ENCODE measurements at places on chromosomes 4 and X.

DNA sequence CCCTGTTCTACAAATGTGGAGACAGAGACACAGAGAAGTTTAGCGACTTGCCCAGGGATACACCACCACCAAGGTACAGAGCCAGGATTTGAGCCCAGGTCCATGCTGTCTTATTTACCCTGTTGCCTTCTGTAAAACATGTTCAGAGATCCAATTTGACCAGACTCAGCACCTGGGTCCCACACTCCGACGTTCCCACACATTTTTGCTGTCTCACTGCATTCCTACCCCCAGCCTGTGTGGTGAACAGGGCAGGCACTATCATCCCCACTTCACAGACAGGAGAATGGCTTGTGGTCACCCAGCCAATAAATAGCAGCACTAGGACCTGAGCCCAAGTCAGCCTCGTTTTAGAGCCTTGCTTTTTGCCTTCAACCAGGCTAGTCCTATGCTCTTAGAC, 102.8 kb downstream of the PJA1 start:
- DNase-seq, result no peak

GRCh38 chr4:7649741-7650531, 215.2 kb upstream of the PSAPL1 start:
- no peak for DNase-seq

DNA sequence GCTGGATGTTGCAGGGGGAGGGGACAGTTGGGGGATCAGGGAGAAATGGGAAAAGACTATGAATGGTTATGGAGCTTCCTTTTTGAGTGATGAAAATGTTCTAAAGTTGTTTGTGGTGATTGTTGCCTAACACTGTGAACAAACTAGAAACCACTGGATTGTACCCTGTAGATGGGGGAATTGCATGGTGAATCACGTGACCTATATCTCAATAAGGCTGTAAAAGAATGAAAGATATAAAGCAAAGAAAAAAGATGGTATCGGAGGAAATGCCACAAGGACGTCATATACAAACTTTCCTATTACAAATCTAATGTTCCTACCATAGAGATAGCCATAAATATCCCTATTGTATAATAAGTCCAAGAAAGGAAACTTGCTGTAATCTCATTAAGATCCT, 20.6 kb upstream of the CT55 start:
- DNase-seq, result no peak

GRCh38 chr4:42225286-42225685, 72.8 kb upstream of the BEND4 start:
- DNase-seq, result no peak

- DNase-seq, result no peak
Observed at GRCh38 chr4:24369507-24370029, 214.8 kb downstream of the DHX15 start.

GRCh38 chr4:161813889-161814288, 349.9 kb downstream of the FSTL5 start:
- no peak for DNase-seq

GRCh38 chr4:184263910-184264732, 46.4 kb upstream of the ENPP6 start:
- DNase-seq, result peak; percentile 92

DNA sequence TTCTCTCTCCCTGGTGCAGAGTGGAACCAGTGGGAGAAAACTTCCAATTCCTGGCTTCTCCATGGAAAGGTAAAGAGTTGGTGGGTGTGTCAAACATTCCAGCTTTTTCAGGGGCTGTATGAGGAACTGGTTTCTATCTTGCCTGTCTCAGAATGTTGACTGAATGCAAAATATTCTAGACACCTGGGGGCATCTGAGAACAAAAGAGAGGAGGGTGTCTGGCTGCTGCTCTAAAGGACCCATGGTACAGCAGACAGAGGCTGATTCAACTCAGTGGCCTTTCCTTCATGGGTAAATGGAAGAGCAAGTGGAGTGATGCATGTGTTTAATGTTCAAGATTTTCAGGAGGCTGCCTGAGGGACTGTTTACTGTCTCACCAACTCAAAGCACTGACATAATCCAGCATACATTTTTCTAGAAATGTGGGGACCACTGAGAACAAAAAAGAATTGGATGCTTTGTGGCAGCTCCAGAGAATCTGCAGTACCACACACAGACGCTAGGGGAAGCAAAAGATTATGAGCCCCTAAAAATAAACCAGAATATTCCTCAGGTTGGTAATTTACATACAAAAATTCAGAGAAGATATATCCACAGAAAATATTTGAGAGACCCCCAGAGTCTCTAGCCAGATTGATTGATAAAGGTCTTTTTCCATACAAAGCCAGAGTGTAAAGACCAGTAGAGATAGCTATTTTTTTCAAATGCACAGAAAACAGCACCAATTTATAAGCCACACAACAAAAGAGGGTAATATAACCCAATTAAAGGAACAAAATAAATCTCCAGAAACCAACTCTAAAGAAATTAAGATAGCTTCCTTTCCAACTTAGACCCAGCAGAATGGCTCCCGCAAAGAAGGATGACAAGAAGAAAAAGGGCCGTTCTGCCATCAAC, 48.0 kb upstream of the STARD8 start:
- no peak for DNase-seq

- DNase-seq, result no peak
Observed at GRCh38 chrX:32592786-32593185, 618.6 kb downstream of the DMD start.

- no peak for DNase-seq
Observed at GRCh38 chr4:87101543-87102199, 118.7 kb downstream of the KLHL8 start.

GRCh38 chrX:118116713-118117550, at the start of gene KLHL13:
Gene KLHL13, minus strand, starts transcription at chrX:118116810. Its CDS starts 88,337 bp downstream, at chrX:118028473.
- peak; percentile 76 for DNase-seq

- peak; percentile 25 for DNase-seq
Observed at GRCh38 chr4:90127706-90128345, 632 bp downstream of the CCSER1 start.

DNA sequence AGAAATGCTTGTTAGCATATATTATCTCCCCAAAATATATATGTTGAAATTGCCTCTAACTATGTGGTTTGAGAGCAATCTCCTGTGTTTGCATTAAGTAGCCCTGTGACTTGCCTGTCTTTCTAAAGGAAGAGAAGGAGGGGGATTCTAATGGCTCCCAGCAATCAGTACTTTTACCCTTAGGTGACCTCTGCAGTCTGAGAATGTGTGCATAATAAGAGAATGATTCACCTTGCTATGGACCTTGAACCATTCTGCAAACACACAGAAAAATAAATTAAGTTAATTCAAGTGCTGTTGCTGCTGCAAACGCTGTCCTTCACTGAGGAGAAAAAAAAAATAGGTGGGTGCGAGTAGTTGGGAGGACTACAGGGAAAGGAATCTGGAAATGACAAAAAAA, 322.2 kb downstream of the IQCM start:
- DNase-seq, result no peak

DNA sequence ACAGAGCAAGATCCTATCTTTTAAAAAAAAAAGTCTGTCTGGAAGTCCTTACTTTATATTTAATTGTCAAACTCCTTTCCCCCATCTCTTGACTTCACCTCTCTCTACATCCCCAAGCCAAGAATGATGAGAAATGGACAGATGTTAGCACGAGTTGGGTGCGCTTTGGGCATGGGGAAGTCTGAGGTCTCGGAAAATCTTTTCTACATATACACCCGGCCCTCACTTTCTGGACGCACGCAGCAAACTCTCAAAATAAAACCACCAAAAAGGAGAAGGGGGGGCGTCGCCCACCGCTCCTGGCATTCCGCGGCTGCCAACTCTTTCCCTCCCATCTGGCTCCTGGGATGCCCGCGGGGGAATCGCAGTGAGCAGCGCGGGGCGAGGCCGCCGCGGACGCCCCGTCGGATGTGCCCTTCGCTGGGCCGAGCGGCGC, 756 bp downstream of the IGFBP7 start:
- no peak for DNase-seq

DNA sequence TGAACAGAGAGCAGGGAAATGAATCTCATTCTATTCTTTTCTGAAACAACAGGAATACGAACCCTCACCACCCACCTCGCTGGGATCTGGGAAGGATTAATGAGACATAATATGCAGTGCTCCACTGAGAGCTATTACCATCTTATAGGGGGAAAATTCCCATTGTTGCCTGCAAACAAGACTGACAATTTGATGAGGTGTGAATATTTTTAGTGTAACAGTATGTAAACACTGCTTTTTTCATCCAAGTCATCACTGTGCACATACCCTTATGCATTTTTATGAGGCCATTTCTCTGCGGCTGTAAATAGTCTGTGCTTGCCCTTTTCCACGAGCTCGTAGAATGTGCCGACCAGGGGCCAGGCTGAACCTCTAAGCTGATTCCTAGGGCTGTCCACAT, 285.6 kb upstream of the CPEB2 start:
- no peak for DNase-seq

- DNase-seq, result no peak
Observed at GRCh38 chr4:54144661-54145171, 44.8 kb downstream of the GSX2 start.

- no peak for DNase-seq
Observed at GRCh38 chrX:13482746-13483541, 86.5 kb upstream of the EGFL6 start.

DNA sequence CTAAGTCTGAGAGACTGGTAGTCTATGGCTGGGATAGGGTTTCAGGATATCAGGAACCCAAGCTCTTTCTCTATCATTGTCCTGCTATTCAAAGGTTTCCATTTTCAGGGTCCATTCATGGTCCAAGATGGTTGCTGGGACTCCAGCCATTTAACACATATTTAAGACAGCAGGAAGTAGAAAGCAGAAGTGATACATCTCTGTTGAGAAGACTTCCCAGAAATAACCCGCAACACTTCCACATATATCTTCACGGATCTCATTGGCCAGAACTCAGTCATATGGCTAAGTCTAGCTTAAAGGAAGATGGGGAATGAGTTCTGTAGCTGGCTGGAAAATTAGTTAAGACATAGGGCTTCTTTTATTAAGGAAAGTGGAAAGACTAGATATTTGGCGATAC, 23.8 kb downstream of the CTSO start:
- no peak for DNase-seq

GRCh38 chr4:101763576-101763975, 27.0 kb upstream of the BANK1 start:
- no peak for DNase-seq

DNA sequence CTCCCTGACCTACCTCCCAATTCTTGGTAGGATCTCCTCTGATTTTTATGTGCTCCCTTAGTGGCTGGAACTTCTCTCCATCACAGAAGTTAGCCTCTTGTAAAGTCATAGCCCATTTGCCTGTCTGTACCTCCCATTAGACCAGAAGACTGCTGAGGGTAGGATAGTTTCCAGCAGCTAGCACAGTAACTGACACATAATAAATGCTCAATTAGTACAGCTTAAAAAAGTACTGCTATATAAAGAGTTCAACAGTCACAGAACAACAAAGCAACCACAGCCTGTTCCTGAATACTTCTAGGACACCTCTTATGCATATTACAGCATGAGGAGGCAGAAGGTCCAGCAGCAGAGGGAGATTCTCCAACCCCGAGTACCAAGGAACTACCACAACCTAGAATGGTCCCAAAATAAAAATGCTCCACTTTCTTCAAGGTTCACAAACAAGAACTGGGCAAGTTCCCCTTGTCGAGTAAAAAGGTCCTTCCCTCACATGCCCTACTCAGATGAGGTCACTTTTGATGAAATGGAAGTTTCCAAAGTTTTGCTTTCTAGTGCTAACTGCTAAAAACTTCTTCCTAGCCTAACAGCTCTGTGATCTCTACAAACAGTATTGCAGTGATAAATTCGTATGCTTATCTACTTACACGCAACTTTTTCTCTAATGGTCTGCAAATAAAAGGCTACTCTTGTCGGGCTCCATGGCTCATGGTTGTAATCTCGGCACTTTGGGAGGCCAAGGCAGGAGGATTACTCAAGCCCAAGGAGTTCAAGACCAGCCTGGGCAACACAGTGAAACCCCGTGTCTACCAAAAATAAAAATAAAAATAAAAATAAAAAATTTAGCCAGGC, 12.8 kb downstream of the MECP2 start:
- no peak for DNase-seq

- no peak for DNase-seq
Observed at GRCh38 chrX:70359458-70359857, 63.7 kb upstream of the GDPD2 start.

GRCh38 chrX:11365426-11365825, 72.2 kb downstream of the AMELX start:
- DNase-seq, result no peak

DNA sequence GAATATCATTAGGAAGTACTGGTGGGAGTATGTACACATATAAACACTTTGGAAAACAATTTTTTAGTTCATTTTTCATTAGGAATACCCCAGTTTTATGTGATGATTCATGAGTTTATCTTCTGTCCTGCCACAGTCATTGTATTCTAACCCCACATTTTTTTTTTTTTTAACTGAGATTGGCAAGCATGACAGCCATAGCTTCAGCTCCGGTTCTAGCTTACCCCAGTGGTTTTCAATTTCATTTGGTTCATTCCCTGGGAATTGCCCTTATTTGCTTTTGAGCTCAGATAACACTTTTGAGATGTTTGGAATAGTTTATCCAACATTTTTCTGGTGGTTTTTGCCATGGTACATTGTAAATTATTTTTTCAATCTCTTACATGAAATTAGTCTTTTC, 21.0 kb upstream of the FMR1 start:
- DNase-seq, result no peak

- DNase-seq, result no peak
Observed at GRCh38 chrX:45710081-45710801, 509.6 kb upstream of the DIPK2B start.

- no peak for DNase-seq
Observed at GRCh38 chrX:73944563-73944908, 359.4 kb upstream of the ZCCHC13 start.

GRCh38 chr4:128386761-128387599, 99.4 kb upstream of the PGRMC2 start:
- peak; percentile 86 for DNase-seq

- DNase-seq, result no peak
Observed at GRCh38 chr4:123244137-123244536, 152.5 kb upstream of the SPRY1 start.

DNA sequence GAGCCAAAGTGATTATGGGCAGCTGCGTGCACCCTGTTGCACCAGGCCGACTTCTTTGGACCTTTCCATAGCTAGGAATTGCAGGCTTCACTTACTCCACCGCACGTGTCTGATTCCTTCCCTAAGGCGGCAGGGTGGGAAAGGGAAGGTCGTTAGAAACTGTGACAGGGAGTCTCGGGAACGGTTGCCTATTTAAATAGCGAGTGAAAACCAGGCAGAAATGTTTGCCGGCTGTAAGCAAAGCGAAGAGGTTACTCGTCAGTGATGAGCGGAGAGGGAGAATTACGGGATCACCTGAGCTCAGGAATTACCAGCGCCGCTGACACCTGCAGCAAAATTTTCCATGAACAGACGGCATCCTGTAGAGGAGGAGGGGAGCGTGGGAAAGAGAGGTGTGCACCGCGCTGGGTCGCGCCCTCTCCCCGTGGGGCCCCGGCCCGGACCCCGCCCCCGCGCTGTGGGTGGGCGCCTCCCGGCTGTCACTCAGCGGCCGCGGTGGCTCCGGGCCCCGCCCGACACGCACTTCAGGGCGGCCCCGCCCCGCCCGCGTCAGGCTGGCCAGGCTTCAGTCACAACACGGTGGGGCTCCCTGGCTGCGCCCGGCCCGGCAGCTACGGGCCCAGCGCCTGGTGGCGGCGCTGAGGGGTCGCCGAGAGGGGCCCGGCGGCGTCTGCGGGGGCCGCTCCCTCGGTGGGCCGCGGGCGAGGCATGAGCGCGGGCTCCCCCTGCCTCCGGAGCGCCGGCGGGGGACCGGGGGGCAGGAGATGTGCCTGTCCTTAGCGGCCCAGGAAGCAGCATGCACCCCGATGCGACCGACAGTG, at the start of gene SNX25:
Gene SNX25 (plus strand): TSS at position 568 of the 821 bp plus-strand sequence. CDS start 229 bp downstream, at position 797.
- DNase-seq, result peak; percentile 90

All from right hindlimb (tissue), 1 donor.